Ureter (tissue), 1 donor: ENCODE measurements at places on chromosomes 7 and 10.
A peak's percentile ranks its signal among the peaks of the same experiment; 100 is the strongest.

- no peak for DNase-seq
These were observed 216.6 kb upstream of the YAE1 start for GRCh38 chr7:39349452-39350123.

- DNase-seq: no peak
These were observed 48.1 kb downstream of the SDK1 start for GRCh38 chr7:3349126-3349525.

DNA sequence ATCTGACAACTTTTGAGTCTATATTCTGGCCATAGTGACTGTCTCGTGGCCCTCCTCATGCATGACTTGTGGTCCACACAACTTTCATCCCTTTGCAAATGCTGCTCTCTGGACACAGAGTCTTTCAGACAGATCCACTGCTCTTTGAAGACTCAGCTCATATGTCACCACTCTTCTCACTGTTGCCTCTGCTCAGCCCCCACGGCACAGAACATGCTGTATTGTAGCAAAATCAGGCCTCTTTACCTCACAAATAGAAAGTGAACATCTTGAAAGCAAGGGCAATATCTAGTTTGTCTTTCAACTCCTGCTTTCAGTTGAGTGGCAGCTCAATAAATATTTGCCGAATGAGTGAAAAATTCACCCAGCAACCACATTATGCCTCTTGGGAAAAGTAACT is 443.5 kb downstream of the NRG3 start:
- DNase-seq: no peak

DNA sequence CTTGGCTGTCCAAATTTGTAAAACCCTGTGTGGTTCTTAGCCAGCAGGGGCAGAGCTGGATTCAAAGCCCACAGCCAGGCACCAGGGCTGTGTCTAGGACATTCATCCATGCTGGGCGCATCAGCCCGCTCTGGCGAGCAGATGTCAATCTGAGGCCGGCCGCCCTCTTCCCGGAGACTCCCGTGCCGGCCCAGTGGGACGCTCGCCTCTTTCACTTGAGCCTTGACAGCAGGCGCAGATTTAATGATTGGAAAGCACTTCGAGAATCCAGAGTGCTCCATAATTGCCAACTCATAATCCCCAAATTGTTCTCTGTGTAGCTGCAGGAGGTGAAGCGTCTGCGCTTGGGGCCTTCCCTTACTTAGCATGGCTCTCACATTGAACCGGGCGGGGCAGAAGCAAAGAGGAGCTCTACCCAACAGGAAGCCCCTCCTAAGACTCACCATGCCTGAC is 36.7 kb downstream of the SLIT1 start:
- DNase-seq: no peak

- DNase-seq: no peak
These were observed 20.0 kb downstream of the TNS3 start for GRCh38 chr7:47561715-47562446.

GRCh38 chr7:664997-665735 is 61.3 kb upstream of the DNAAF5 start:
- DNase-seq: no peak

DNA sequence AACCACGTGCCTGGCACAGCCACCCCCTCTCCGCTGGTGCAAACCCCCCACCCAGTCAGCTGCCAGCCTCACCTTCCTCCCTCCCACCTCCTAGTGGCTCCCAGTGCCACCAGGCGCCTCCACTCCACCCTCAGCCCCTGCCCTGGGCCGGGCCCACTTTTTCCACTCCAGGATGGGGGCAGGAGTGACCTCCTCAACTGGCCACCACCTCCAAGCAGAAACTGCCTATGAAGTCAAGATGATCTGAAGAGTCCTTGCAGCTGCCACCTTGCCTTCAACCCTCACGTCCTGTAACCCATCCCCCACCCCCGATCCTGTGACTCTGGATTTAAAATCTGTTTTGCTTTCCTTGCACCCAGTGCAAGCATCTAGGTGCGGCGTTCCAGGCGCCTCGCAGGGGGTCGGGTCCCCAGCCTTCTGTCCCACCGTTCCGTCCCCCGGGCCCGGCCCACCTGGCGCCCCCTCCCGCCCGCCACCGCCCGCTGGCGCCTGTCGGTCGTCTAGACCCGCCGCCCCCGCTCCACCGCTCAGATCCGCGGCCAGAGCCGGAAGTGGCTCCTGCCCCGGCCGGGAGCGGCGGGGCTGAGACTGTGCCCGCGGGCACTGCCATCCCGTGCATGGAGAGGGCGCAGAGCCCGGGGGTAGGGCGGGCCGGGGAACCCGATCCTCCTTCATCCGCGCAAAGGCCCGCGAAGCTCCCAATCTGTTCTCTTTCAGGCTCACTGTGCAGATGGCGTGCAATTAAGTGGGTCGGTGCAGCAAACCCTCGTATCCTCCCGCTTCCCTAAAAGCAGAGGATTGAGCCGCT is 51.2 kb upstream of the GTF2I start:
- peak; percentile 49 for DNase-seq

- no peak for DNase-seq
These were observed 23.0 kb upstream of the ZRANB1 start for GRCh38 chr10:124918906-124919305.

- no peak for DNase-seq
These were observed 16.5 kb downstream of the BTBD16 start for GRCh38 chr10:122287570-122287969.

GRCh38 chr7:140881507-140882228 is 43.1 kb downstream of the BRAF start:
- no peak for DNase-seq

GRCh38 chr10:24651923-24652322 is 71.8 kb downstream of the ARHGAP21 start:
- DNase-seq: no peak

DNA sequence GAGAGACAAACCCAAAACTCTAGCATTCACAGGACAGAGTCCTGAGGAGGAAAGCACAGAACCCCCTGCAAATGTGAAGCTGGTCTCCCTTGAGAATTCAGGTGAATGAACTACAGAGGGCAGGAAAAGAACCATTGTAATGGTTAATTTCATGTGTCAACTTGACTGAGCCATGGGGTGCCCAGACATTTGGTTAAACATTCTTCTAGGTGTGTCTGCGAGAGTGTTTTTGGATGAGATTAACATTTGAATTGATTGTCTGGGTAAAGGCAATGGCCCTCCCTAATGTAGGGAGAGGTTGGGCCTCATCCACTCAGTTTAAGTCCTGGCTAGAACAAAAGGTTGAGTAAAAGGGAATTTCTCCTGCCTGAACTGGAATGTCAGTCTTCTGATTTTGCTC is 15.7 kb upstream of the CDK1 start:
- DNase-seq: no peak

- no peak for DNase-seq
These were observed at the start of gene SMO for GRCh38 chr7:129188372-129188891. Gene SMO, plus strand, starts transcription at chr7:129188633. Its CDS starts 519 bp downstream, at chr7:129189152.

GRCh38 chr10:52679117-52679516 is 93.5 kb downstream of the MBL2 start:
- no peak for DNase-seq

DNA sequence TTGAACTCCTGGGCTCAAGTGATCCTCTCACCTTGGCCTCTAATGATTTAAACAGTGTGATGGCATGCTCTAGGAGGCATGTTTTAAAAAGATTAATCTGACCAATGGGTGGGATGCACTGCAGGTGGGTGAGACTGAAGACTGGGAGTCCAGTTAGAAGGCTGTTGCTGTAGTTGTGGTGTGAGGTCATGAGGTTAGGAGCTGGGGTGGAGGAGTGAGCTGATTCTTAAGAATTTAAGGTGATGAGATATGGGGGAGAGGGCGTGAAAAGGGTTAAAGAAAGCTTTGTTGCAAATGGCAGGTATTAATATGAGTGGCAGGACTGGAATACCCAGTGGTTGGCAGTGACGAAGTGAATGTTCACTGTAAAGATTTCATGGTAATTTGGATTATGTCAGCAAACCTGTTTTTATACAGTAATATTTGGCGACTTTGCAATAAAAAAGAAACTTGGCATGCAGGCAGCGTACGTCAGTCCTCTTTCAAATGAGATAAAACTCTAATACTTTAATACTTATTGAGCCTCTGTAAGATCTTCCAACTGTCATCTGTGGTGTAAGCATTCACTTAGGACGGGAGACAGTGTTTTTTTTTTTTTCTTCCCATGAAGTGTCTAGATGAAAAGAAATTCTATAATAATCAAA is 72.8 kb upstream of the MTPN start:
- DNase-seq: no peak

GRCh38 chr10:133328358-133329343 is 8.0 kb downstream of the CALY start:
- no peak for DNase-seq

DNA sequence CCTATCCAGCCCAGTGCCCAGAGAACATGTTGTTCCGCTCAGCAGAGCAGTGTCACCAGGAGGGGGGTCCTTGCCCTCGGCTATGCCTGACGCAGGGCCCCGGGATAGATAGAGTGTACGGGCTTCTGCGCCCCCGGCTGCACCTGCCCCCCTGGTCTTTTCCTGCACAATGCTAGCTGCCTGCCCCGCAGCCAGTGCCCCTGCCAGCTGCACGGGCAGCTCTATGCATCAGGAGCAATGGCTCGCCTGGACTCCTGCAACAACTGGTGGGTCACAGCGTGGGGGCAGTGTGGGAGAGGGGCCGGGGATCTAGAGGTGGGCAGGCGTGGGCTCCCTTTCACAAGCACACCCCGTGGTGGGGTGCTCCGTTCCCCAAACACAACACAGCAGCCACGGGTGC is 31.4 kb upstream of the ZNF862 start:
- no peak for DNase-seq
